ENCODE measurements at places on chromosomes 12 and 14. TPM values are rescaled to one million over a fixed set of nuclear protein-coding genes. Genes with fewer than 3 reads are reported as not detected.

Gene TEX52
- not detected for total RNA-seq

Gene CACNA1C
- total RNA-seq: 83.1 TPM

- DNase-seq: no peak
Measured at GRCh38 chr14:54087376-54087775, 130.8 kb upstream of the BMP4 start.

GRCh38 chr12:70366581-70367257, 629 bp downstream of the KCNMB4 start:
- DNase-seq: no peak

DNA sequence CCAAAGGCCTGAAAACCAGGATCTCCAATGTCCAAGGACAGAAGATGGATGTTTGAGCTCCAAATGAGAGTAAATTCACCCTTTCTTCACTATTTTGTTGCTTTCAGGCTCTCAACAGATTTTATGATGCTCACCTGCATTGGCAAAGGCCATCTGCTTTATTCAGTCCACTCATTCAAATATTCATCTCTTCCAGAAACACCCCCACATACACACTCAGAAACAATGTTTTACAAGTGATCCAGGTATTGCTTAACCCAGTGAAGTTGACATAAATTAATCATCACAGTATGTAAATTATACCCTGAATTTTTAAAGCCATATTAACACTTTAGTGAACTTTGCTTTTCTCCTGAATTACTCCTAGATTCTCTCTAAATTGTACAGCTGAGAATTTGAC, 63.3 kb downstream of the DUSP6 start:
- DNase-seq: no peak

- no peak for DNase-seq
Measured at GRCh38 chr14:80003138-80003537, 208.2 kb downstream of the DIO2 start.

Gene NT5DC3
- 2.3 TPM for total RNA-seq

Gene KITLG
- total RNA-seq: 9.6 TPM

DNA sequence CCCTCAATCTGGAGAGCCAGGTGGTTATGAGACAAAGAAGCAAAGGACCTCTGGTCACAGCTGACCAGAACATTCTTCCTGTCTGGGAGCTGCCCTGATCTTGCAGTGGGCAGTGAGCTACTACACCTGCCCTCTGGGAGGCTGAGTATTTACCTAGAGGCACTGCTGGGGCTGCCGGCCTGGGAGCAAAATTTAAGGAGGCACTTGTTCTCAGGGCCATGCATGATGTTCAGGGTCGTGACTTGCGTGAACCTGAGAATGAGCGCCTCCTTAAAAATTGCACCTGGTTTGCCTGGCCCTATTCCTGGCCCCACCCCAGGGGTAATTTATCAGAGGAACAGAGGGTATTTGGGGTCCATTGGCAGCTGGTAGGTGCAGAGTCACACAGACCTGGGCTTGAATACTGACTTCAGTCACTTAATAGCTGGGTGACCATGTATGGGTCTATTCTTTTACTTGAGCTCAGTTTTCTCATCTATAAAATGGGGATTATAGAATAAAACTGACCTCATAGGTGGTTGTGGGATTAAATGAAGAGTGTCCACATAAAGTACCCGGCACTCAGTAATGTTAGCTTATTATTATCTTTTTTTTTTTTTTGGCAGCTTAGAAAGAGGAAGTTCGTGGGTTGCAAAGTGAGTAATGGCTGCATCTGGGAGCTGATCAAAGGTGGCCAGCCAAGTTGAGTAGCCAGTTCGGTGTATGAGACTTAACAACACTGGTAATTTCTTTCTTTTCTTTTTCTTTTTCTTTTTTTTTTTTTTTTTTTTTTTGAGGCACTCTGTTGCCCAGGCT, 107.4 kb upstream of the MED13L start:
- no peak for DNase-seq

Gene ARMH4
- 3.4 TPM for total RNA-seq

DNA sequence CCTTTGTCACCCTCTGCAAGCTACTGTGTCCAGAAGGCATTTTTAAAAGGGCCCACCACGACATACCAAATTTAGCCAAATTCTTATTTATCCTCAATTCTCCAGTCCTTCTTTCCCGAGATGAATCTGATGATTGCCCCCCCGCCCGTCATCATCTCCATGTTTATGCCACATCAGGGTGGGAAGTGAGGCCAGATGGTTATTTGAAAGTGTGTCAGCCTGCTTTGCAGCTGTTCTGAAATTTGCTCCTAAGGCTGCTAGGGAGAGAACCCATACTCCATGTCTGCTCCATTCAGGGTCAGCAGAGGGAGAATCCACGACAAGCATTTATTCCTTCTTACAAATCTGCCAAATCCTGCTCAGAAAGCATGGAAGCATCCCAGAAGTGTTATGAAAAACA, 337.8 kb downstream of the ADAMTS20 start:
- DNase-seq: no peak

- DNase-seq: no peak
Measured at GRCh38 chr14:61797309-61797708, 35.1 kb downstream of the SNAPC1 start.

Gene TTC9
- 2.2 TPM for total RNA-seq

GRCh38 chr12:118495296-118495695, 118.9 kb downstream of the SUDS3 start:
- DNase-seq: no peak

DNA sequence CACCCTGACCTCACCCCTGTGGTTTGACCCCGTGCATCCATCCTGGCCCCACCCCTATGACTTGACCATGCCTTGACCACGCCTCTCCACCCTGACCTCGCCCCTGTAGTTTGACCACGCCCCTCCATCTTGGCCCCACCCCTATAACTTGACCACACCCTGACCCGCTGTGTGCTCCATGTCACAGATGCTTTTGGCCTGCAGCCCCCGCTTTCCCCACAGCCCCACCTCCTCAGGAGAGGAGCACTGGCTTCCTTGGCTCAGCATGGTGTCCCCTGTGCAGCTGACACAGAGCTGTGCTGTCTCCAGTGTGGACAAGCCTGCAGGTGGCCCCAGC, 269.9 kb upstream of the SFSWAP start:
- DNase-seq: no peak
